ENCODE measurements at places on chromosomes 1 and 21.

GRCh38 chr1:94982398-94982797 is 55.5 kb upstream of the CNN3 start:
- no peak for DNase-seq

GRCh38 chr1:41954533-41954944 is 35.8 kb upstream of the HIVEP3 start:
- DNase-seq: no peak

DNA sequence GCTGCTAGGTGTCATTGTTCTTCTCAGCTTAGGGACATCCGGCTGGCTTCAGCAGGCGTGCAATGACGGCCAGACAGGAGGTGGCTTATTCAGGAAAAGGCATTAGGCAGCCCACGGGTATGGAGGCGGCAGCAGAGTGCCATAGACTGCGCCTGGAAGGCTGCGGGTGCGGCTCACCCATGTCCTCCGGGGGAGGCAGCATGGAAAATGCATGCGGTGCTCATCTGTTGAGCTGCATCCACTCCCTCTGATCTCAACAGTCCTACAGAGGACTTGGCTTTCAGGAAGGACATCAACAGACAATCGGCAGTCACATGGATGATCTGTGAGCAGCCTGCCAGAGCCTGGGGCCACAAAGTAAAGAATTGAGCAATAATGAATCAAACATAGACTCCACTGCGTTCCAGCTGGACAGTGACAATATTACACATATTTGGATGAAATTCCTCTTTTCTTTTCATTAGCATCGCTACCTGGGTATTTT is 42.9 kb downstream of the UMODL1 start:
- DNase-seq: no peak

DNA sequence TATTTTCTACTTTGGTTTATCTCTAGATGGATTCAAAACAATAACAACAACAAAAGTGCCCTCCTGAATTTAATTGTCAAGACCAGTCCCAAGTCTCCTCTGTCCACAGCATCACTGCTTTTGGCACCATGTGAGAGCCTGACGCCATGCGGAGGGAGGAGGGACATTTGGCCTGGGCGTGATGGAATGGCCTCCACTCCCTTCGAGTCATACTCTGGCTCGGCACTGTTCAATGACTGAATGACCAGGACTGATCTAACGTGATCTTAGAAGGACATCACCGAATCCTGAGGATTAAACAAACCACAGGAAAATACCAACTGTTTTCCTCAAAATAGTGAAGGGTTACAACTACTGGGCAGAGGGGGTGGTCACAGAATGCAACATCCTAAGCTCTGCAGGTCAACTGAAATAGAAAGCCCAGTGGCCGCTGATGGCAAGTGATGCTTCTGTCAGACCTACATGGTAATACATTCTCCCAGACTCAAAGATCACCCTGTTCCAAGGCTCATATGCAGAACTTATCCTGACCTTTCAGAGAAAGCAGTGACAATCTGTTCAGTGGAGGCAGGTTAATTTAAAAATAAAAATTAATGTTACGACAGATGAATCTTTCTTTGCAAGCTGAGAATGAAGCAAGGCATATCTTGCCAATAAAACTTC is 19.1 kb downstream of the SRSF4 start:
- DNase-seq: no peak

GRCh38 chr1:66523562-66523961 is 10.4 kb upstream of the SGIP1 start:
- DNase-seq: no peak
